ENCODE measurements at places on chromosomes 13 and 19.

- no peak for DNase-seq
Measured at GRCh38 chr13:35345992-35346391, 130.5 kb downstream of the MAB21L1 start.

- DNase-seq = no peak
Measured at GRCh38 chr13:21606251-21606650, 2.3 kb upstream of the MICU2 start.

DNA sequence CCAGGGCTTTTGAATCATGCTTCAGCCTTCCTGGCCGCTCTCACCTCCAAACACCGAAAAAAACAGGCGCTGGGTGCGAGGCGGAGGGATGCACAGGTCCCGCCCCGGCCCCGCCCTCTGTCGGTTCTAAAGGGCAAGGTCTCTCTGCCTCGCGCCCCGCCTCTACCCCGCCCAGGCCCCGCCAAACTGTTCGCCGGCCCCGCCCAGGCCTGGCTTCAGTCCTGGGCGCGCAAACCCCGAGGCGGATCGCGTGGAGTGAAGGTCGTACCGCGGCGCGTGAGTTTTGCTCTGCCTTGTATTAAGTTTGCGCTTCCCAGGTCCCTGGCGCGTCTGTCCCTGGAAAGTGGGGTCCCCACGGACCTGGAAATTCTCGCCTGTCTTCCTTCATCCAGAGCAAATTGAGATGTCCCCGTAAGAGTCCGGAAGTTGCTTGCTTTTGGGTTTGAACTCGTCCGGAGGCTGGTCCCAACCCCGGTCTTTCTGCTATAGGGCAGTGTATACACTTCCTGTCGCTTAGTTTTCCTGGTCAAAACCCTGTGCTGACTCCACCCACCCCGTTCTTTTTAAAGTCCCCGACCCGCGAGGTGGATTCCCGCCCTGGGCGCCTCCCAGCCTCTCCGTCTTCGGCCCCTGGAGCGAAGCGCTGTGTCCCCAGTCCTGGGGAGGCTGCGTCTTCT, 8.4 kb downstream of the ZNF808 start:
- no peak for DNase-seq

DNA sequence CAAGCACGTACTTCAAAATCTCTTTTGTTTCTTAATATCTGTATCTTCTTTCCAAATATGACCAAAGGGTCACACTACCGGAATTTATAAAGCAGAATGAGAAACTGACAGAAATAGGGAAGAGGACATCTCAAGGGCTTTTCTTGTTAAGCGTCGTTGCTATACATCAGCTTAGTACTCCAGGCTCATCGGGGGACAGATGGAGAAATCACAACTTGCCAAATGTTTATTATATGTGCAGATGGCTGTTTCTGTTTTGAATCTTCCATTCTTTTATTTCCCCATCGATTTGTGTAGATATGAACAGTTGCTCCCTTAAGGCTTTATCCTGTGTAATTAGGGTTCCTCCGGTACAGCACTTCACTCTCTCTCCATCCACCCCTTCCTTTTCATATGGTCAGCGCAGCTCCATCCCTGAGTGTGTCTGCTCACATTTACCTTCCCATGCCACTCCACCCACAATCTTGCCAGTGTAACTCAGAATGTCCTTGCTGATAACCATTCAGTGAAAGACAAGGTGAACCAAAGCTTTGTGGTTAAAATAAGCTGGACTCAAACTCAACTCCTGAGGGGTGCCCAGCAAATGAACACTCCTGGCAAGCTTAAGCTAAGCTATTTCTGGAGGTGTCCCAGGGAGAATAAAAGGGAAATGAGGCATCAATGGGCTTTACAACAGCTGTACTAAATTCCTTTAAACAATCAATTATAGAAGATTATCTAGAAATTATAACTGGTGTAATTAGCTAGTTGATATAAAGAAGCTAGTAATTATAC, 51.3 kb downstream of the TBC1D4 start:
- DNase-seq = no peak

GRCh38 chr19:18433015-18433691, 4.8 kb downstream of the ISYNA1 start:
- no peak for DNase-seq

DNA sequence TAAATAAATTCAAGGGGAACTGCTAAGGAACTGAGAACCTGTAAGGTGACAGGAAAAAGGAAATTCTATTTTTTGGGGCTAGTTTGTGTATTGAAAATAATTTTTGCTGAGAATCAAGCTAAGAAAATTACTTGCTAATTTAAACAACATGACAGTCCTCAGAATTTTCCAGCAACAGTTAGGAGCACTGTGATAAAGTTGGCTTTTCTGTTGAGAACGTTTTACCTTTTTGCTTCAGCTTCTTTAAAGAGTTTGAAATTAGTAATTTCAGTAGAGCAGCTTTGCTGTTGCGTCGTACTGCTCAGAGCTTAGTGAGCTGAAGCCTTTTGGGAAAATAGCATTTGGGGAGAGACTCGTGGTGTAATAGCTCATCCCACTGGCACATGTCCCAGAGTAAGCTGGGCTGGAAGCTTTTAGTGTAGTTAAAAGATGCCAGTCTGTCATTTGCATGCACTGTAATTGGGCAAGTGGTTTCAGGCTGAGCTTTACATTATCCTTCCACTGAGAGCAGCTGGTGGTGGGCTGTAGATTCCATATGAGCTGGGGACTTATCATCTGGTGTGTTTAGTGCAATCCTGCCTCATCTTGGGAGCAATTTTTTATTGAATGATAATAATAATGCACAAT, 69.8 kb downstream of the LRCH1 start:
- no peak for DNase-seq

- no peak for DNase-seq
Measured at GRCh38 chr13:31195616-31196015, 4.2 kb upstream of the B3GLCT start.

DNA sequence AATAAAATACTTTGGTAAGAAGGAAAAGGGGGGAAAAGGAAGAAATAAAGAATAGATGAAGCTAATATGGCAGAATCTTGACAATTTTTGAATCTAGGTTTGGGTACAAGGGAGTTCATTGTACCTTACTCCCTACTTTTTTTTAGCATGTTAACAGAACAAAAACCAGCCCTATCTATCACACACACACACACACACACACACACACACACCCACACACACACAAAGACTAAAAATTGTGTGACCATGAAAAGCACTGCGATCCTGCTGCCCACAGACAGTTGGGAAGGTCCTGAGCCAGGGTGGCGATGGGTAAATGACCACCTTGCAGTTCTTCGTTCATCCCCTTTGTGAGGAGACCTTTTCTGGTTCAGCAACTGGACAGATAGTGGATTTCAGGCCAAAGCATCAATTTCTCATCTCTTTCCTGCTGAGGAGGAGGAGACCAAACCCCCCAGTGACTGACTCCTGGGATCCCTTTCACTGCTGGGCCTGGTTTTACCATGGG, 91.8 kb downstream of the SIPA1L3 start:
- no peak for DNase-seq

- DNase-seq = no peak
Measured at GRCh38 chr13:42486711-42487198, 87.2 kb upstream of the TNFSF11 start.

- no peak for DNase-seq
Measured at GRCh38 chr13:76597868-76598267, 288.3 kb downstream of the KCTD12 start.

GRCh38 chr13:102141625-102142472, 260.0 kb downstream of the FGF14 start:
- DNase-seq = no peak

- no peak for DNase-seq
Measured at GRCh38 chr13:23671897-23672296, 101.7 kb downstream of the TNFRSF19 start.

GRCh38 chr13:97069050-97069815, 75.0 kb upstream of the OXGR1 start:
- no peak for DNase-seq

GRCh38 chr19:55540619-55541018, 3.7 kb upstream of the SBK2 start:
- DNase-seq = no peak

DNA sequence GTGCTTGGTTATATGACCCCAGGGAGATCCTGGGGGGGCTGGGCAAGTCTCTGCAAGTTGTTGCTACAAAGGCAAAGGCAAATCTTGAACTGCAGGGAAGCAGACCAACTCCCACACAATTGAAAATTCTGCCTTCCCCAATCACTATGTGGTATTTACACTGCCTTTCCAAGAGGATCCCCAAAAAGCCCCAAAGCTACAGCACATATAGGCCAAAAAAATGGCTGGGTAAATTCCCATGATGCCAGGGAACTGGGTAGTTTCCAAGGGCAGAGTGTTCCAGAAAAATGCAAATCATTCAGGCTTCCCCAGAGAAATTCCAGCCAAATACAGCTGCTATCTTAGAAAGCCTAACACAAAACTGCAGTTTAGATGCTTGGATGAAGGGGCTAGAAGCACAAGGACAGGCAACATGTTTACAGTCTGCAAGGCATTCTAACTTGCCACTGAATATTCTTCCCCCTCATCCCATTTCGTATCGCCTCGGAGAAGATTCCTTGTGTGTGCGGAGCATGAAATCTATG, 6.2 kb downstream of the FOXO1 start:
- no peak for DNase-seq

DNA sequence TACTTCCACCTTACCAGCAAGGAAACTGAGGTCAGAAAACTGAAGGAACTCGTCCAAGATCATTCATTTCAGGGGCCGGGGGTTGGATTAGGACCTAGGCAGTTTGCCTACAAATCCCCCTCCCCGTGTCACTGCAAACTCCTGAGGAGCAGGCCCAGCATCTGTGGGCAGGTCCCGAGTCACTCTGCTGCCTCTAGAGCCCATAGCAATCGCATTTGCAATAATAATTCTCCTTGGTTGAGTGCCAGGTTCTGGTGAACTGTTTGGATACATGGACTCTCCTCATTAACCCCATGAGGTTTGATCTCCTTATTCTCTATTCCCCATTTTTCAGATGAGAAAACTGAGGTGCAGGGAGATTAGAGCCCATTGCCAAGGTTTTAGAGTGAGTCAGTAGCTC, 903 bp downstream of the PIN1 start:
- DNase-seq = peak; percentile 11

DNA sequence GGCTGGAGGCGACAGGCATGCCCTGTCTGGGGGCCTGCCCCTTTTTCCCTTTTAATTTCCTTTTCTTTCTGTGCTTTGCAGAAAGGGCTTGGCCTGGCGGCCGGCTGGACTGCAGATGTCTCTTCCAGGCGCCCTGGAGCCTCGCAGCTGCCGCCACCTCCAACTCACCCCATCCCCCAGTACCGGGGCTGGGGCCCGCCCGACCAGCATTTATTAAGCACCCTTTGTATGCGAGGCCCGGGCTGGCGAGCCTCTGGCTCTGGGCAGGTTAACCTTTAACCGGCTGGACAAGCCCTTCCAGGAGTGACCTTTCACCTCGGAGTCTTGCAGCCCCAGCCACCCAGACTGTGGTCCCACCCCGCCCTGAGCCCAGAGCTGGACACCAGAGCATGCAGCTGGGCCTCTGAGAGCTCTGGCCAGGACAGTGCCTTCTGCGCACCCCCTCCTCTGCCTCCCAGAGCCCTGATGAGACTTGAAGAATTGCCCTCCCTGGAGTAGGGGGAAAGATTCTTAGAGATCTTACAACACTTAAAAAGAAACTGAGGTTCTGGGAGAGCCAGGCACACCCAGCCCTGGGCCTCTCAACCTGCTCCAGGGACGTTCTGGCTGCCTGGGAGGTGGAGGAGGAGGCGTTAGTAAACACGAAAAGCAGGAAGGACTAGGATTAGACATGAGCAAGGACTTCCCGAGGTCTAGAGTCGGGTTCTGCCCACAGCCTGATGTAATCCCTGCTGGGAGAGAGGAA, 1.1 kb upstream of the NR2F6 start:
- no peak for DNase-seq

DNA sequence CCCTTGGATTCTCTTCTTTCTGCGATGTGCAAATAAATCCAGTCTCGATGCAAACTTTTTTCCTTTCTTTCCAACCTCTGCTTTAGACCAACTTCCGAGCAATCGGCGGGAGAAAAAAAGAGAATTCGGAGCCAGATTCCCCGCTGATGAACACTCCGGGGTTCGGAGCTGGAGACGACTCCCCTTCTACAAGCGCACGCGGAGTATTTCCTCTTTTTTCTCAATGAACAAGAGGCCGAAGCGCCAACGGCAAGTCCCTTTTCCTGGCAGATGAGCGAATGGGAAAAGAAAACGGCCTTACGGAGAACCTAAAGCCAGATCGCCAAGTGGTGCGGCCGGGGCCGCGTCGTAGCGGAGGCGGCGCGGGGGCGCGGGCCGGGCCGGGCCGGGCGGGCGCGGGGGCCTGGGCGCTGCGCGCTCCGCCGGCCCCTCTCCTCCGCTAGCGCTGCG, 250 bp downstream of the SPRY2 start:
- DNase-seq = no peak

DNA sequence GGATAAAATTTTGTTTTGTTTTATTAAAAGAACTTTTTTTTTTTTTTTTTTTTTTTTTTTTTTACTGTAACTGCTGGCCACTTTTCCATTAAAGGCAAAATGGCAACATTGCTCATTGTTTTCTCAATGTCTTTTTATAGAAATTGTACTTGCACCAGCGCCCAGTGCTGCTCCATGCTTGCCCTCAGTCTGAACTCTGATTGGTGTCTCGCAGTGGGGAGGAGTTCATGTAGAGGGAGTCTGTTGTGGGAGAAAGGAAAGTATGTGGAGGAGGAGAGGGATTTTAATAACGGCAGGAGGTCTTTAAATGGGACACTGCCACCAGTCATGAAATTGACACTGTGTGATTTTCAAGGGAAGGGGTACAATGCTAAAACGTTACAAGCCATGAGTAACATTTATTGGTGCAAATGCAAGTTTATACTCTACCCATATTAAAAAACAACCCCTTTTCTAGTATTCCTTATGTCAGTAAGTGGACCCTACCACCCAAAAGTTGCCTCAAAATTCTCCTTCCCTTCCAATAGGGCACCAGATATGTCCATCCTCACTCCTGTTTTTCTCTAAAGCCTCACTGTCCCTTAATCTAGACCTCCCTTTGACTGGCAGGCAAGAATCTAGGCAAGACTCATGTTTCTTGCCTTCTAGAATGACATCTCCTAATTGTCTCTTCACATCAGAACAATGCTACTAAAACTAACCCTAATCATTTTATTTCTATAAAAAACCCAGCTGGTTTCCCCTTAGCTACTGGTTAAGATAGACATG, 3.2 kb downstream of the RASL11A start:
- DNase-seq = peak; percentile 32

- DNase-seq = no peak
Measured at GRCh38 chr13:60328073-60328472, 68.9 kb upstream of the TDRD3 start.

DNA sequence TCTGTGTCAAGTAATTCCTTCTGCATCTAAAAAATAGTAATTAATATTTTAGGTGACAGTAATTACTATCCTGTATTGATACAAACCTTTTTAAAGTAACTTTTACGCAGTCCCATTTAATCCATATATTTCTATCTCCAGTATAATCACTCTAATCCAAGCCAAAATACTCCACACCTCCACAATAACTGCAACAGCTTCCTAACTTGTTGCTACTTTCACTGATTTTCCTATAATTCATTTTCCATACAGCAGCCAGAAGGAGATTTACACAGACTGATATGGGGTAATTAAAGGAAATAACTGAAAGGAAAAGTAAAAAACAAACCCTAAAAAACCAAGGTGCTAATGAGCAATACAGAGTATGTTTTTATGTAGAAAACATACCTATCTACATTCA, 64.9 kb downstream of the RBM26 start:
- DNase-seq = no peak

GRCh38 chr19:5588441-5588840, 20.7 kb upstream of the TINCR start:
- no peak for DNase-seq
